ENCODE measurements at places on chromosomes 5 and 9.
A peak's percentile ranks its signal among the peaks of the same experiment; 100 is the strongest.

GRCh38 chr9:107699231-107699630, 209.7 kb upstream of the KLF4 start:
- DNase-seq: no peak

DNA sequence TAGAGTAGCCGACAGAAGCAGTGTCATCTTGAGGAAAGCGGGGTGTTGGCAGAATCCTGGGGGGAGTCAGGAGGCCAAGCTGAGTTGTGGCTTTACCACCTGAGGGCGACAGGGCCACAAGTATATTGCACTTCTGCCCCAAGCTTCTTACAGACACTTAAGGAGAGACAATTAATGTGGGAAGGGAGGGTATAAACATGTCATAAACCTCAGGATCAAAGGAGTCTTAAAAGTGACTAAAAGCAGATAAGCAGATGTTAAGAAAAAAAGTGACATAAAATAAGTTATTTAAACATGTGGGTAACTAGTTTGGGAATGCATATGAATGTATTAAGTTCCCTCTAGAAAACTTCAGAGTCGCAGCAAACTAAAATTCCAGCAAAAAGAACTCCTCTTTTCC, 63.9 kb downstream of the ERAP1 start:
- no peak for DNase-seq

DNA sequence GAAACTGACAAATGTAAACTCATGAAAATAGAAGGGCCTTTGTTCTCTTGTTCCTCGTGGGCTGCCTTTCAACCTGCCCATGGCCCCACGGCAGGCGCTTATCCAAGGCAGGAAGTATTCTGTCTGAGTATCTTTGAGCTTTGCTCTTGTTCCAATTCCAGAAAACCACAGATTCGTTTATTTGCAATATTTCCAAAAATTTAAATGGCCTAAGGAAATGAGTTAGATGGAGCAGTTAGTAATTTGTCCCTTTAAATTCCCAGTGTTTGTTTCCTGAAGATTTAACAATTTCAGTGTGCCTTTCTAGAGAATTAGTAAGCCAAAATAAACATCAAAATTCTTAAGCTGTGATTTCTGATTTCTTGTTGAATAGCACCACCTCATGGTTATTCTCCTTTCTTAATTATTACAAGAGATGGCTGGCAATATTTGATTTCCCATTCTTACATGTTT, 299.4 kb upstream of the RASA1 start:
- DNase-seq: peak; percentile 9

GRCh38 chr5:53114988-53115387, 5.4 kb upstream of the MOCS2 start:
- no peak for DNase-seq

DNA sequence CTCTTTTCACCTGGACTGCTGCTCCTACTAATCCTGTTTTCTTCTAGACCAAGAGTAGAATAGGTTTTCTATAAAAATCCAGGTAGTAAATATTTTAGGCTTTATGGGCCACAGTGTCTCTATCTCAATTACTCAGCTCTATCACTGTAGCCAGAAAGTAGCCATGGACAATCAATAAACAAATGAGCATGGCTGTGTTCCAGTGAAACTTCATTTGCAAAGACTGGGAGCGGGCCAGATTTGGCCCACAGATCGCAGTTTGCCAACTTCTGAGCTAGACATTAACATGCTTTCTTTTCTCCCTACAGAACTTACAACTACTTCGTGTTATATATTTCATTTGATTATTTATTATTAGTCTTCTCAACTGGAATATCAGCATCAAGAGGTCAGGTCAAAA, 30.2 kb downstream of the BRINP1 start:
- DNase-seq: no peak
